Pancreas (tissue), 10 donors: ENCODE measurements at places on chromosomes 2 and 18.

DNA sequence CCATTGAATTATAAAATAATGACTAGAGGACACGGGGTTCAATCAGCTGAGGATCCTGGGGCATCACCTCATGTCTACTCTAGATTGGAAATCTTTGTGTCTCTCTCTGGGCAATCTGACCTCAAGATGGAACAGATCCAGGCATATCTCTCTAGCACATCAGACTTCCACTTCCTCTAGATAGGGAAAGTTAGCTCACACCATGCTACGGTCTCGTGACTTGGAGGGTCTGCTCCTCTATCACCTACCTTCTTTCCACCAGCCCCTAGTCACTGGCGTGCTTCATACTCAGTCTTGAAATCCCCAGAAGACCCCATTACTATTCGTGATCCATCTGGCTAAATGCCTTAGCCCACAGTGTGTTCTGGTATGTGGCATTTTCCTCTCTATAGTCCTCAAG lies 148.8 kb downstream of the ANKRD44 start:
- DNase-seq: no peak

- no peak for DNase-seq
Observed at GRCh38 chr2:122194546-122194945, 439.1 kb downstream of the TSN start.

DNA sequence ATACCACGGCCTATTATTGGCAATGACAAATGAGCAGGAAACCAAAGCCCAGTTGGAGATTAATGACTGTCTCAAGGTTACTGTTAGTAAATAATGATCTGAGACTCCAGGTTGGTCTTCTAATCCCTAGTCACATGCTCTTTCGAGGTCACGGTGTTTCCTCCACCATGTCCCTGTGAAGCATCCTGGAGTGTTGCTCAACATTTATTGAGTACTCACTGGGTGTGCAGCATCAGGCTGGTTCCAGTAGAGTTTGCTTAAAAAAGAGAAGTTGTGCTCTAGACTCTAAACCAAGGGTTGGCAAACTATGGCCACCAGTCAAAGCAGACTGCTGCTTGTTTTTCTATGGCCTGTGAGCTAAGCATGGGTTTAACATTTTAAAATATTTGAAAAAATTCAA lies 263.8 kb upstream of the ATP5MC3 start:
- no peak for DNase-seq

- DNase-seq: no peak
Observed at GRCh38 chr18:7177116-7177744, 53.7 kb upstream of the LRRC30 start.

GRCh38 chr2:162197069-162197825 lies 45.2 kb upstream of the GCG start:
- no peak for DNase-seq

DNA sequence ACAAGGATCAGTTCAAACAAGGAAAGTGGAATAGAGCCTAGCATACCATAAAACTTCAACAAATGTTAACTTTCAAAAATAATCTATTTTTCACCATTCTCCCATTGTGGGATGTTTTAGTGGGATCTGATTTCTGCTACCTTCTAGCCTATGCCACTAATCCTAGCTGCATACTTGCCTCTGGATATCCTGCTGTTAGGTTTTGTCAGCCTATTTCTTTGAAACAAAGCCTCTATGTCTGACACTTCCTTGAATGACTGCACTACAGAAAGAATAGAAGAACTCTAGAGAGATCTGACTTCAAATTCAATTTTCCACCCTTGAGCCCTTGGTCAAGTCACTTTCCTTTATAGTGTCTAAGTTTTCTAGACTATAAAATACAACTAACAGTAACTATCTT lies 291.5 kb downstream of the PTH2R start:
- no peak for DNase-seq

DNA sequence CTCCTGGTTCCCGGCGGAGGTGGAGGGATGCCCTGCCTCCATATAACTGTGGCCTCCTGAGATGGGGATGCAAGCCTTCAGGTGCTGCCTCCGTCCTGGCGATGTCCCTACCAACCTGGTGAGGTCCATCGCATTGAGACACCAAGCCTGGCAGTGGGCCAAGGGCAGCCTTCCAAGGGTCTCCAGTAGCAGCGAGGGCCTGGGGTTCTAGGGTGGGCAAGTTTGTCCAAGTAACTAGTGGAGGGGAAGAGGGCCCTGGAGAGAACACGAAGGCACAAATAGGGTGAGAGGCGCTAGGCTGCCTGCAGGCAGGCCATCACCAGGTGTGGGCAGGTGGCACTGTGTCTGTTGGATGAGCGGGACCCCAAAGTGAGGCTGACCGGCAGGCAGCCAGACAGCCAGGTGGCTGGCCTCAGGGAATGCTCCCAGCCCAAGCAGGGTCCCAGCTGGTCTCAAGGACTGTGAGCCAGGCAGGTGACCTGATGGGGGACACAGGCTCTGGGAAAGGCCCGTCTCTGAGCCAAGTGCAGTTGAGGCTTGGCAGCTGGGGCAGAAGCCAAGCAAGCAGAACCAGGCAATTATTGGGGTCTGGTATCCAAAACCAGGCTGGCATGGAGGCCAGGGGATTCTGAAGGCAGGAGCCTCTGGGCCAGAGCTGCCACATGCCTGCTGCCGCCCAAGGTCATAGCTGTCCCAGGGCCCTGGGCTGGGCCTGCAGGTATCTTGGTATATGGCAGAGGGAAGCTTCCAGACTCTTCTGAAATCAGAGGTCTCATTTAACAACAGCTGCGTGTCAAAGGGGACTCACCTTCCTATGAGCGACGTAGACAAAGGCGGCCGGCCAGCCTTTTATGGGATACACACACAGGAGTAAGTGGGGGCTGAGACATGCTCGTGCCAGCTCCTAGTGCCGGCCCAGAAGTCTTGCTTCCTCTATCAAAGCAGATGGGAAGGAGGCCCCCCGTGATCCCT lies 23.4 kb downstream of the RAMP1 start:
- DNase-seq: peak; percentile 69
